Nucleus accumbens (tissue), 56 donors: ENCODE measurements at places on chromosomes 1 and 21.

DNA sequence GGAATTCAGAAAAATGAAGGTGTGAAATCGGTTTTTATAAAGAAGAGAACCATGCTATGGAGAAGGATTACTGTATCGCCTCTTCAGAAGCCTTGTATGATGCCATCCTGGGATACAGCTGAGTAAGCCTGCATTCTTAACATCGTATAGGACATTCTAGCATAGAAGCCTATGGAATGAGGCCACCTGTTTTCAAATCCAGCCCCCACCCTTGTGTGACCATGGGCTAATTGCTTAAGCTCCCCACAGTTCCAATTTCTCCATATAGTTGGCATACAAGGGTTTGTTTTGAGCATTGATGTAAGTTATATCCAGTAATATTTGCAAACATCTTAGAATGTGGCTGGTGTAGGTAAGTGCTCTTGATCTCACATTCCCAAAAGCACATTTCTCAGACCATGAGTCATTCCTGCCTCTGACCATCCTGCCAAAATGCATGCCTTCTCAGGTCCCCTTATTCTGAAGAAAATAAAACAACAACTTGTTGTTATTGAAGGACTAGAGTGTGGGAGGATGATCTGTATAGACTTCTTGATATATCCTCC, 1.5 kb downstream of the OR14A2 start:
- DNase-seq = no peak

DNA sequence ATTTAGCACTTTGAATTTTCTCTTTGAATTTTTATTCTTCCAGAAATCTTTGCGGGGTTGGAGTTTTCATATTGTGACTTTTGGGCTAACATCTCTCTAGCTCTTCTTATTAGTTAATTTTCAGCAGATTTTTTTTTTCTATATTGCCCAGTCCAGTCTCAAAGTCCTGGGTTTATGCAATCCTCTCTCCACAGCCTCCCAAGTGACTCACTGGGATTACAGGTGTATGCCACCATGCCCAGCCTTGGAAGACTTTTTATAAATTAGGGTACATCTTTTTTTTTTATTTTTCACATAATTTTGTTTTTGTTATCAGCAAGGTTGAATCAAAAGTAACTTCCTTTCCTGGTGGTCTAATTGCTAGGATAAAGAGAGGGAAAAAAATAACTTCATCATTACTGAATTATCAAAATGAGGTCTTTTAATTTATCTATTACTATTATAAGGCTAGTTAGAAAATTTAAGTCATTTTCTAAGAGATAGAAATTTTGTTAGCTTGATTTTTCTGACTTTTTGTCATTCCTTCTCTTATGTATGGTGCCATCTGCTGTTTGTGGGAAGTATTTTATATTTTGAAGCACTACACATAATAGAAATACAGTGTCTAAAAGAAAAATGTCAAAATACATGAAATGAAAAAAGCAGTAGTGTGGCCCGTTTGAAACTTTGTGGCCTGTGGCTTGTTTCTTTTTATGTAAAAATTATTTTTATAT, 273.4 kb upstream of the CACYBP start:
- no peak for DNase-seq

DNA sequence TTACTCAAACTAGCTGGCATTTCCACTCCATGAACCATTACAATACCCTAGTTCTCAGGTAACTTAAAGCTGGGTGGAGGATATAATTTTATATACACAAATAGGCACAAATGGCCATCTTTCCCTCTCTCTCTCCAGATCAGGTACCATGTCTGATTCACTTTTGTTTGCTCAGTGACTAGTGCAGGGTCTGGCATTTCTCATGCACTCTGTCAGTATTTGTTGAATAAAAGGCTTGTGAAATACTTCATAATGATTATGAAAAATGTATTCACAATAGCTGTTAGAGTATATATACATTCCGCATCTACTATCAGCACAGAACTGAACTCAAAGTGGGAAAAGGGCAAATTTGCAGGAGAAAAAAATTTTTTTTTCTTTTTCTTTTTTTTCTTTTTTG, 510.2 kb upstream of the USP24 start:
- no peak for DNase-seq

DNA sequence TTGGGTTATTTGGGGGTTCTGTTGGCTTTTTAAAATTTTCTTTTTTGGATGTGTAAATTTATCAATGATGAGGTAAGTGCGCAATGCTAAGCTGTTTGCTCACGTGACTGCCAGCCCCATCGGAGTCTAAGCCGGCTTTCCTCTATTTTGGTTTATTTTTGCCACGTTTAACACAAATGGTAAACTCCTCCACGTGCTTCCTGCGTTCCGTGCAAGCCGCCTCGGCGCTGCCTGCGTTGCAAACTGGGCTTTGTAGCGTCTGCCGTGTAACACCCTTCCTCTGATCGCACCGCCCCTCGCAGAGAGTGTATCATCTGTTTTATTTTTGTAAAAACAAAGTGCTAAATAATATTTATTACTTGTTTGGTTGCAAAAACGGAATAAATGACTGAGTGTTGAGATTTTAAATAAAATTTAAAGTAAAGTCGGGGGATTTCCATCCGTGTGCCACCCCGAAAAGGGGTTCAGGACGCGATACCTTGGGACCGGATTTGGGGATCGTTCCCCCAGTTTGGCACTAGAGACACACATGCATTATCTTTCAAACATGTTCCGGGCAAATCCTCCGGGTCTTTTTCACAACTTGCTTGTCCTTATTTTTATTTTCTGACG, 3.1 kb downstream of the OLIG2 start:
- DNase-seq = no peak

- DNase-seq = no peak
Observed at GRCh38 chr1:67532452-67533216, 102.4 kb upstream of the SERBP1 start.

GRCh38 chr1:29162476-29163138, 19.1 kb downstream of the SRSF4 start:
- no peak for DNase-seq

GRCh38 chr1:168468042-168468809, 75.6 kb downstream of the XCL2 start:
- DNase-seq = no peak

- DNase-seq = peak; percentile 62
Observed at GRCh38 chr1:225919906-225920305, 4.1 kb downstream of the PYCR2 start.

DNA sequence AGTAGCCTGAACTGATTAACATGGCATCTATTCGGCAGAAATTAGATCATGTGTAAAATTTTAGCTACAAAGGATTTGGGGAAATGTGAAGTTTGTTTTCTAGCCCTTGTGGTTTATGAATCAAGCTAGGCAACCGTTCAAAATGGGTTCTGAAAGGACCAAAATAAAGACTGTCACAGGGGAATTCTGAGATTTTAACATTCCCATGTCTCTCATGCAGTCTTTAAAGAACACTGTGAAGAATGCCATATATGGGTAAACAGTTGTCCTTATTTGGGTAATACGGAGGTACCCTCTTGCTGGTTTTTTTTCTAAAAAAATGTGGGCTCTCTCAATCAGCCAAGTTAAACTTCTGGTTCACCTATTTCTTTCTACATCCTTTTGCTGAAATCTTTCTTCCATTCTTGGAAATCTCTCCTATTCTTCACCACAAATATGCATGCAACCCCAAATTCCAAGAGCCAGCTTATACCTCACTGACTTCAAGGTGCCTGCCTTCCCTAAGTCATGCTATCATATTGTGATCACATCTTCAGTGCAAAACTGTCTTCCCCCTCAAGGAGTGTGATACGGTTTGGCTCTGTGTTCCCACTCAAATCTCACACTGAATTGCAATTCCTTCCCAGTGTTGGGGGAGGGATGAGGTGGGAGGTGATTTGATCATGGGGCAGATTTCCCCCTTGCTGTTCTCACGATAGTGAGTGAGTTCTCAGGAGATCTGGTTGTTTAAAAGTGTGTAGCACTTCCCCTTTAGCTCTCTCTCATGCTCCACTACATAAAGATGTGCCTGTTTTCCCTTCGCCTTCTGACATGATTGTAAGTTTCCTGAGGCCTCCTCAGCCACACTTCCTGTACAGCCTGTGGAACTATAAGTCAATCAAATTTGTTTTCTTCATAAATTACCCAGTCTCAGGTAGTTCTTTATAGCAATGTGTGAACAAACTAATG, 308.7 kb downstream of the TTLL7 start:
- no peak for DNase-seq

DNA sequence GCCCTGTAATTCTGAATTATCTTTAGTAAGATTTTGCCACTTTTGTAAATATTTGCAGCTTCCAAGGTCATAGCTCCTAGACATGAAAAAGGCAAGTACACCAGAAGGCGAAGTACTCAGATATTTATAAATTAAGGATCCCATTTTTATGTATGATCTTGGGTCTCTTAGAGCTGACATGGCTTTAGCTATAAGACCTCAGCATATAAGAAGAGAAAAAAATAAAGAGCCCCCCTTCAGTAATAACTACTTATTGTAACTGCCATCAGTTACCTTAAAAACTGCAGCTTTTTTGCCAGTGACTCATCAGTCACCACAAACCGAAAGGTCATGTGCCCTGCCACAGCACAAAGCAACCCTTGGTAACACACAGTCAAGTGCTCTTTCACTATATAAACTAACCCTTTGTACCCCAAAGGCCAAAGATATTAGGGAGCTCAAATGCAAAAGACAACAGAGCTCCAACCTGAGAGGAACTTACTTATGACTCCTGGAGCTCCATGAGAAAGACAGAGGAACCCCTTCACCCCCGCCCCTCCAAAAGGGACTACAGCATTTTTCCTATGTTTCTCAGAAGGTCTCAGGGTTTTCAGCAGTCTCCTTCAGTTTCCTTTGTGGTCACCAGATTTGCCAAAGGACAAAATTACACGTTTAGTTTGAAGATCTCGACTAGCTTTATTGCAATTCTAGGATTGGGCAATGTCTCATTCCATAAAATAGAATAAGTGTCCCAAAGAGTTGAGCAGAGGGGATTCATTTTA, 219.8 kb upstream of the DUSP10 start:
- no peak for DNase-seq

- peak; percentile 74 for DNase-seq
Observed at GRCh38 chr1:154846565-154847442, 23.3 kb downstream of the KCNN3 start.

DNA sequence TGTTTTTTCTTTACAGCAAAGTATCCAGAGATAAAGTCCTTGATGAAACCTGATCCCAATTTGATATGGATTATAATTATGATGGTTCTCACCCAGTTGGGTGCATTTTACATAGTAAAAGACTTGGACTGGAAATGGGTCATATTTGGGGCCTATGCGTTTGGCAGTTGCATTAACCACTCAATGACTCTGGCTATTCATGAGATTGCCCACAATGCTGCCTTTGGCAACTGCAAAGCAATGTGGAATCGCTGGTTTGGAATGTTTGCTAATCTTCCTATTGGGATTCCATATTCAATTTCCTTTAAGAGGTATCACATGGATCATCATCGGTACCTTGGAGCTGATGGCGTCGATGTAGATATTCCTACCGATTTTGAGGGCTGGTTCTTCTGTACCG, 6.5 kb downstream of the DEGS1 start:
- DNase-seq = no peak

DNA sequence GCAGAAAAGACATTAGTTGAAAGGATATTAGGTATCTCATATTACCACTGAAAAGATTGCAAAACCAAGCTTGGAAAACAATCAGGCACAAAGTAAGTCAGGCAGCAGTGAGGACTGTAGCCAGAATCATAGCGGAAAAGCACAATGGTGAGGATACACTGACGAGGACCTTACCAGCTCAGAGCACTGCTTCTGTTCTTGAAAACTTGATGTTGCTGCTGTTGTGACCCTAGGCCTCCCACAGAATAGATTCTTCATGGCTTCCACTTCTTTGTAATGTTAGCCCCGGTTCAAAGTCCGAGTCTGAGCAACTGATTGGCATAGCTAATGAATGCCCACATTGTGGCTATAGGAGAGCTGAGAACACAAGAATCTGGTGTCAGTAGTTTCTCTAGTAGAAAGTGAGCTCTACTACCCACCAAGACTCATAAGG, 45.2 kb upstream of the LRRC8C start:
- DNase-seq = no peak

DNA sequence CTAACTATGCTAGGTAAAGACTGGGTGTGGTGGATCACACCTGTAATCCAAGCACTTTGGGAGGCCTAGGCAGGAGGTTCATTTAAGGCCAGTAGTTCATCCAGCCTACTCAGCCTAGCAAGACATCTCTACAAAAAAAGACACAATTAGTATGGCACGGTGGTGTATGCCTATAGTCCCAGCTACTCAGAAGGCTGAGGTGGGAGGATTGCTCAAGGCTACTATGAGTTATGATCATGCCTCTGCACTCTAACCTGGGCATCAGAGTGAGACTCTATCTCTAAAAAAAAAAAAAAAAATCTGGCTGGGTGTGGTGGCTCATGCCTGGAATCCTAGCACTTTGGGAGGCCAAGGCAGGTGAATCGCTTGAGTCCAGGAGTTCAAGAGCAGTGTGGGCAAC, 21.6 kb downstream of the NUP210L start:
- DNase-seq = no peak

DNA sequence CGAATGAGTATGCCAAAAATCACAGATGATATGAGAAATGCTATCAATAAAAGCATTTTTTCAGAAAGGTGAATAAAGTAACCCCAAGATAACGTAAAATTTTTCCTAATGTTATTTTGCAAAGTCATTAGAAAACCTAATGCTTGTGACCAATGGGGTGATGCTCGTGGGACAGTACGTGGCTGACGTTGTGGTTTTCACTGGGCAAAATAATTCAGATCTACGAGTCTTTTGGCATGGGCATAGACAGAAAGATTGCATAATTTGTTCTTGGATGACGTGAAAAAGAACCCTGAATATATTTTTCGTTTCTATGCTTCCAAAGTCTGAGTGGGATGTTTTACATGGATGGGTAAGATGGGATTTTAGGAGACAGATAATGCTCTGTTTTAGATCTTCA, 71.0 kb downstream of the PBX1 start:
- DNase-seq = no peak

DNA sequence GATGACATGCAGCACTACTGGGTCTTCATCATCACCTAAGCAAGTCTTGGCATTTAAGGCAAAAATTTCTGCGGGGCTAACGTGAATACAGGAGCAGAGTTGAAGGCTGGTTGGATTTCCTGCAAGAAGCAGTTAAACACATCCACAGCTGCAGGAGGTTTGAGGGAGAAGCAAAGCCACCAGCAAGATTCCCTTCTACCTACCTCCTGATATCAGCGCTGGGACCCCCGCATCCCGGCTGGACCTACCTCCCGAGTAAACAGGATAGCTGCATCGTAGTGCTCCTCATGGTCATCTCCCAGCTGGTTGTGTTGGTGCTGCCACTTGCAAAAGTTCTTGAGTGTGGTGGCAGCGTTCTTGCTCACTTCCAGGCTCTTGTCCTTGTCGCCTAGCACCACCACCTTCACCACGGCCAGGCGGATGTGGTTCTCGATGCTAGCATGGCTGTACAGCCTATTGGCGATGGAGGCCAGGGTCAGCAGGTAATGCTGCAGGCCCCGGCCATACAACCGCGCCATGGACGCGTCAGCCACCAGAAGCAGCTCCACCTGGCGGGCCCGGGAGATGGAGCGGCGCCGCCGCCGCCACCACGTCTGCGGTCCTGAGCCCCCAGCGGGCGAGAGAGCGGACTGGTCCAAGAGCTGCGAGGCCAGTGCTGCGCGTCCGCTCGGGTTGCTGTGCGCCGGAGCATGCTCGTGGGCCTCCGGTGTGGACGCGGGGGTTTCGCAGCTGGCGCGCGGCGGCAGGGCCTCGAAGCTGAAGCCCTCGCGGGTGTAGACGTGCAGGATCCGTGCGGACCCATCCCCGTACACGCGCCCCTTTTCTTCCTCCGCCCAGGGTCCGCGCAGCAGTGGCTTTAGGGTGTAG, 1.6 kb downstream of the ADAMTS5 start:
- no peak for DNase-seq

- no peak for DNase-seq
Observed at GRCh38 chr1:15337656-15338402, 71.9 kb upstream of the EFHD2 start.
